ENCODE measurements at places on chromosomes 2 and 18. TPM values are rescaled to one million over a fixed set of nuclear protein-coding genes. Genes with fewer than 3 reads are reported as not detected.

Gene DNPEP
- 60.9 TPM for total RNA-seq

Gene AP1S3
- not detected for total RNA-seq

Gene MC5R
- total RNA-seq: not detected

DNA sequence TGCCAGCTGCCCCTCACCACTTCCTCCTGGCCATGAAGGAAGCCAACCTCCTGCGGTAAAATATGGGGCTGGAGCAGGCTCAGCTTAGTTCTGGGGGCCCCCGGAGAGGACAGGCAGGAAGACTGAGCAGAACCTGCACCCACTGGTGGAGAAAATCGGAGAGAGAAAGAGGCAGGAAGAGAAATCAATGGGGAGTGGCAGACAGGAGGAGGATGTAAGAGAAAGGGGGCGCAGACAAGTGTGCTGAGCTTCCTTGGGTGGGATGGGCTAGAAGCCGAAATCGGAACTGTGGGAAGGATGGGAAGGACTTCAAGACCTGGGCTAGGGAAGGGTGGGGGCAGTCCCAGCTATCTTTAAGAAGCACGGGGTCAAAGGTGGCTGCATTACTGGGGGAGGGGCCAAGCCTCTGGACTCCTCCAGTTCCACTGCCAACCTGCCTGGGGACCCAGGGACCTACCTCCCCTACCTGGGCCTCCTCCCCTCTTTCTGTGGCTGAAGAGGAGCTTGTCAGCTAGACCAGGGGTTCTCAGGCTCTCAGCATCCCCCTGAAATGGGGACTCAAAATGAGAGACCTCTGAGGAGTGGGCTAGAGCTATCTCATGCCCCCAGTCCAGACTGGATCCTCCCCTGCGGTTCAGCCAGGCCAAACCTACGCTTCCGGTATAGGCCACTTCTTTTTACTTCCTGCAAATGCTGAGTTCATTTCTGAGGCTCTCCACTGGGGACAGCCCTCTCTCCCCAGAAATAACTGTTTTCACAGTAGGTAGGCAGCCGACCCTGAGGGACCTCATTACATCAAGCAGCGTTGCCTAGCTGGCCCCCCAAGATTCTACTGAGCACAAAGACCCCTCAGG, 33.6 kb upstream of the B3GNT7 start:
- DNase-seq: no peak

- DNase-seq: no peak
Observed at GRCh38 chr2:134679745-134680144, 39.1 kb downstream of the TMEM163 start.

DNA sequence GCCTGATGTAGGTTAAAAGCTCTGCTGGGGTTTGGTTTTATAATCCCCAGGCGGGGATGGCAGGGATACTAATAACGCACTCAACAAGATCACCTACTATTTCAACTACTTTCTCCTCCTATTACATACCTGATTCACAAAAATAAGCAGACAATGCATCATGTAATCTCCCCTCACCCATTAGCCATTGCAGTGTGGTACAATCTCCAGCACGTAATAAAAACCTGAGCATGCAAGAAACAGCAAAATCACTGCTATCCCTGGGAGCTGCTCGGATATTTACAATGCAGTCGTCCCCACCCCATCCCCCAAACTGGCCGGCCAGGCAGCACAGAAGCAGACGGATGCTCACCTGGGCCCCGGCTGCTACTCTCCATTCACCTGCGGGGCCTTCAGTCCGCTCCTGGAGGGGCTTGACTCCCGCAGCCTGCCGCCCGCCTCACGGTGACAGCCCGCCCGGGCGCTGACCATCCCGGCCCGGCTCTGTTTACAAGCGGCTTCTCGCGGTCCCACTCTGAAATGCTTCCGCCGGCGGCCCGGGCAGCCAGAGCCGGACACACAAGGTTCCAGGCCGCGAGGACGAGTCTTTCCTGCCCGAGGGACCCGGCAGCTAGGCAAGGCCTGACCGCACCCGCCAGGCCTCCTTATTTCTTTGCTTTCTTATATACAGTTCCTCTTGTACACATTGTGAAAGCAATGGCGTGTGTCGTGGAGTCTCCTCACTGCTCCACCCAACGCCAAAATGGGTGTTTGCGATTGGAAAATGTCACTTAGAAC, at the start of gene PLEKHM3:
TSS of gene PLEKHM3 (minus strand) at position 491 of the 777 bp plus-strand sequence. CDS start 23,888 bp downstream, outside the sequence.
- peak; percentile 92 for DNase-seq

GRCh38 chr18:29104227-29104626, 927.3 kb upstream of the CDH2 start:
- DNase-seq: no peak

DNA sequence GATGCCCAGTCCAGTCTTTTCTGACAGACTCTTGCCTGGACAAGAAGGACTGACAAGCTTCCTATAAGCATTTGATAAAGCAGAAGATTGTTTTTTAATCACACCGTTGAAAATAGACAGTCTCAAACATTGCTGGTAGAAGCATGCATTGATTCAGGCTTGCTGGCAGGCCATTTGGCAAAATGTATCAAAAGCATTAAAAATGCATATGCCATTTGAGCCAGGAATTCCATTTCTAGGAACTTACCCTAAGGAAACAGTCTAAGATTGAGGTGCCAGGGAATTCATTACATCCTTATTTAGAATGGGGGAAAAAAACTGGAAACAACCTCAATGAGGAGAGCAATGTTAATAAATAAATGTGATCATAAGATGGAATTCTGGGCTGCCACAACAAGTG, 20.7 kb downstream of the LGALSL start:
- no peak for DNase-seq

DNA sequence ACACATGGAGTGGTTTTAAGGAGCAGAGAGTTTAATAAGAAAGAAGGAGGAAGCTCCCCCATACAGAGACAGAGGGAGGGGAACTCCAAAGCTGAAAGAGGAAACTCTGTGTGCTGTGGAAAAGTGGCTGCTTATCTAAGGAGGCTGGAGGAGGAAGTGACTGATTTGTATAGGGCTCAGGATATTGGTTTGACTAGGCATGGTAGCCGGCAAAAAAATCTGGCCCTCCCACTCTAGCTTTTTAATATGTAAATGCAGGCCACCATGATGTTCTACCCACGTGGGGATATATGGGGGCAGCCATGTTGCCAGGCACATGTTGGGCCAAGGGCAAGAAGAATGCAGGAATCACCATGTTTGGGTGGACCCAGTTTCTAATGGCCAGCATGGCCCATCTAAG, 64.3 kb downstream of the HNMT start:
- DNase-seq: no peak

Measured in psoas muscle (tissue), 8 donors.